Calu3 (cell line): ENCODE measurements at places on chromosomes 4 and X. TPM values are rescaled to one million over a fixed set of nuclear protein-coding genes. Genes with fewer than 3 reads are reported as not detected.

GRCh38 chr4:15215109-15215508, 212.7 kb upstream of the C1QTNF7 start:
- H3K27me3 ChIP-seq: no peaks in the 10 kb centered on the region
- H3K4me1 ChIP-seq: no peaks in the 10 kb centered on the region
- no peak overlapping the region for H3K27ac ChIP-seq
- no peak for DNase-seq

GRCh38 chrX:72299891-72300630, 5.7 kb downstream of the CITED1 start:
- DNase-seq: no peak
- H3K27me3 ChIP-seq: peaks cover 84% of the 10 kb centered on the region
- no peak overlapping the region for H3K27ac ChIP-seq
- H3K4me3 ChIP-seq: no peak overlapping the region

GRCh38 chr4:48836658-48837057, 5.8 kb downstream of the OCIAD1 start:
- DNase-seq: no peak
- H3K4me3 ChIP-seq: no peak overlapping the region
- no peaks in the 10 kb centered on the region for H3K27me3 ChIP-seq
- H3K27ac ChIP-seq: no peak overlapping the region

GRCh38 chrX:37755025-37755424, 24.8 kb upstream of the CYBB start:
- H3K4me1 ChIP-seq: no peaks in the 10 kb centered on the region
- H3K4me3 ChIP-seq: no peak overlapping the region
- no peaks in the 10 kb centered on the region for H3K36me3 ChIP-seq
- H3K27me3 ChIP-seq: no peaks in the 10 kb centered on the region

DNA sequence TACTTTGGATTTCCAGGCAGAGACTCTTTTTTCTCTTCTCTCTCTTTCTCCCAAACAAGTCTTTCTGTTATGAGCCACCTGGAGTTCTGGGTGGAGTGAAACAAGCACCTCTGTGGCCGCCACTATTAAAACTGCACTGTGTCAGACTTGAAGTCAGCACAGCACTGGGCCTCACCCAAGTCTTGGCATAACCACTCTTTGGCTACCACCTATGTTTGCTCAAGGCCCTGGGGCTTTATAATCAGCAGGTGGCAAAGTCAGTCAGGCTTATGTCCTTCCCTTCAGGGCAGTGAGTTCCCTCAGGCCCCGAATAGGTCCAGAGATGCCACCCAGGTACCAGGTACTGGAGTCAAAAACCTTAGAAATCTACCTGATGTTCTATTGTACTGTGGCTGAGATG, 52.4 kb downstream of the ITIH6 start:
- no peaks in the 10 kb centered on the region for H3K4me1 ChIP-seq
- H3K4me3 ChIP-seq: no peak overlapping the region
- H3K27ac ChIP-seq: no peak overlapping the region
- H3K36me3 ChIP-seq: no peaks in the 10 kb centered on the region
- no peak for DNase-seq

The ARHGAP6 gene
- not detected in 2 replicates for total RNA-seq

The DCAF8L2 gene
- total RNA-seq: not detected in 2 replicates

GRCh38 chr4:6692379-6692778, 1.3 kb upstream of the S100P start:
- DNase-seq: no peak
- H3K4me1 ChIP-seq: peaks cover 46% of the 10 kb centered on the region
- peaks cover 70% of the 10 kb centered on the region for H3K36me3 ChIP-seq

GRCh38 chr4:41661442-41662076, 87.0 kb downstream of the PHOX2B start:
- DNase-seq: peak; percentile 56
- H3K27ac ChIP-seq: no peak overlapping the region
- H3K4me3 ChIP-seq: no peak overlapping the region
- peaks cover 7% of the 10 kb centered on the region for H3K36me3 ChIP-seq
- H3K4me1 ChIP-seq: peaks cover 11% of the 10 kb centered on the region

DNA sequence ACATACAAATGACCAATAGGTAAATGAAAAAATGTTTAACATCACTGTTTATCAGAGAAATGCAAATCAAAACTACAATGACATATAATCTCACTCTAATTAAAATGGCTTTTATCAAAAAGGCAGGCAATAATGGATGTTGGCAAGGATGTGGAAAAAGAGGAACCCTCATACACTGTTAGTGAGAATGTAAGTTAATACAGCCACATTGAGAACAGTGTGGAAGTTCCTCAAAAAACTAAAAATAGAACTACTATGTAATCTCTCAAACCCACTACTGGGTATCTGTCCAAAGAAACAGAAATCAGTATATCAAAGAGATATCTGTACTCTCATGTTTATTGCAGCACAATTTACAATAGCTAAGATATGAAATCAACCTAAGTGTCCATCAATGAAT, 165.9 kb upstream of the HHIP start:
- no peak overlapping the region for H3K4me3 ChIP-seq
- H3K36me3 ChIP-seq: no peaks in the 10 kb centered on the region
- DNase-seq: no peak
- H3K27me3 ChIP-seq: no peaks in the 10 kb centered on the region
- H3K4me1 ChIP-seq: no peaks in the 10 kb centered on the region

The KLHL4 gene
- total RNA-seq: not detected in 2 replicates

DNA sequence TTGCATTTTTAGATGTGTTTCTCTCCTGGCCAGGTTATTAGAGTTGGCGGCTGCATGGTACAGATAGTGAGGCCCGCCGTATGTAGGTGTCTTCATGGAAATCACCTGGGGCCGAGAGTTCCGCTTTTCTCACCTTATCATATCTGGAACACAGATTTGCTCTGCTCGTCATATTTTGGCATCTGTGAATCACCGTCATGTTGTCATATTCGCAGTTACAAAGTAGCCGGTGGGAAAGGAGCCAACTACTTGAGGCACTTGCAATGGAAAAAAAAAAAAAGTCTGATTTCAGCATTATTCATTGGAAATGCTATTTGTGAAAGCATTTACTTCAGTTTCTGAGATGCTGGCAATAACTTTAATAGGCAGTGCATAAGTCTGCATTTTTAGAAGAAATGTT, 1715.2 kb upstream of the TENM3 start:
- H3K36me3 ChIP-seq: no peaks in the 10 kb centered on the region
- H3K27ac ChIP-seq: no peak overlapping the region

GRCh38 chrX:65451663-65452062, 82.9 kb downstream of the LAS1L start:
- peak; percentile 25 for DNase-seq
- no peaks in the 10 kb centered on the region for H3K27me3 ChIP-seq
- H3K4me1 ChIP-seq: no peaks in the 10 kb centered on the region
- H3K4me3 ChIP-seq: no peak overlapping the region

DNA sequence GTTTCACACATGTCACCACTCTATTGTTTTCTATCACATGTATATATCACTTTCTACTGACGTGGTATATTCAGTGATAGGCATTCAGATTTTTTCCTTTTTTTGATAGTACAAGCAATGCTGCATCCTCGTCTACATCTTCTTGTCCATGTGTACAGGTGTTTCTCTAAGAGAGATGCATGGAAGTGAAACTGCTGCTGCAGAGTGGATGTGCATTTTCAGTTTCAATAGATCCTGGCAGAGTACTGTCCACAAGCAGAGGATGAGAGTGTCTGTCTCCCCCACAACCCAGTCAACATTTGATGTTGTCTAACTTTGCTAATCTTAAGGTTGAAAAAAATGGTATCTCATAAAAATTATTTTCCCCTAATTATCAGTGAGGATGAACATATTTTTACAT, 194.0 kb upstream of the CASK start:
- no peak overlapping the region for H3K4me3 ChIP-seq
- no peaks in the 10 kb centered on the region for H3K27me3 ChIP-seq
- H3K27ac ChIP-seq: no peak overlapping the region
- H3K4me1 ChIP-seq: peaks cover 9% of the 10 kb centered on the region

DNA sequence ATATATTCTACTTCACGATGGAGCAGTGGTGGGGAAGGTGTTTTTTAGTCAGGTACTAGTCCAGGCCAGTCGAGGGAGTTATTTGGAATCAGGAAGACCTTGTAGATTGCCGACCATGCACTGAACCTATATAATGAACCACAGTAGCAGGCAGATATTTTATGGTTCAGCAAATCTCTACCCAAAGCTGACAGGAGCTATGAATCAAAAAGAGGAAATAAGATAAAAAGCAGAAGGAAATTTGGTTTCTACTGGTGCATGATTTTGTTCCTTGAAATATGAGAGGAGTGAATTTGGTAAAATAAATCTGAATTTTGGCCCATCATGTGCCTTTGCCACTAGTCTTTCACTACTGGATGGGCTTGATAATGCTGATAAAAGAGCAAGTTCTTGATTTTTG, 924.3 kb upstream of the DIAPH2 start:
- no peaks in the 10 kb centered on the region for H3K27me3 ChIP-seq
- no peaks in the 10 kb centered on the region for H3K4me1 ChIP-seq
- no peaks in the 10 kb centered on the region for H3K36me3 ChIP-seq
- no peak for DNase-seq
- no peak overlapping the region for H3K4me3 ChIP-seq

DNA sequence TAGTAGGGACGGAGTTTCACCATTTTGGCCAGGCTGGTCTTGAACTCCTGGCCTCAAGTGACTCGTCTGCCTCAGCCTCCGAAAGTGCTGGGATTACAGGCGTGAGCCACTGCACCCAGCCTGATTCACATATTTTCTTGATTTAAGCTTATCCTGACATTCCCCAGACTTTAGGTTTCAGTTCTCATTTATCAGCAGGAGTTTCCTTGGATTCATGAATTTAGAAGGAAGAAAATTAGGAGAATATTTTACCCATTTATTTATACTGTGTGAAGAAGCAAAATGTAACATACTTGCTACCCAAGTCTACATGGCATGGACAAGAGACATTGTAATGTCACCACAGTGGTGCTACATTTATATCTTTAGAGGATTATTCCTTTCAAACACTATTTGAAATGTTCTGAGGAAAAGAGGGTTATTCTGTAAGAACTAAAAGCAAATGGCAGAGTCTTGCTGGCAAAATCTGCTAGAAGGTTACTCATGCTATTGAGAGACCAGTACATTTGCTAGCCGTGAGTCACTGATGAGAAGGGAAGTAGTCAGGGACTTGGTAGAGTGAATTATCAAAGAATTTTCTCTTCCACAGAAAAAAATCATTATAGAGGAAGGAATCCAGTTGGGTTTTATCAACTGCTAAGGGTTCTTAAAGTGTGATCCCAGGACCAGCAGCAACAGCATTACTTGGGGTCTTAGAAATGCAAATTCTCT, 26.1 kb upstream of the CFAP299 start:
- no peaks in the 10 kb centered on the region for H3K27me3 ChIP-seq
- H3K36me3 ChIP-seq: no peaks in the 10 kb centered on the region
- DNase-seq: no peak
- H3K4me1 ChIP-seq: peaks cover 14% of the 10 kb centered on the region

DNA sequence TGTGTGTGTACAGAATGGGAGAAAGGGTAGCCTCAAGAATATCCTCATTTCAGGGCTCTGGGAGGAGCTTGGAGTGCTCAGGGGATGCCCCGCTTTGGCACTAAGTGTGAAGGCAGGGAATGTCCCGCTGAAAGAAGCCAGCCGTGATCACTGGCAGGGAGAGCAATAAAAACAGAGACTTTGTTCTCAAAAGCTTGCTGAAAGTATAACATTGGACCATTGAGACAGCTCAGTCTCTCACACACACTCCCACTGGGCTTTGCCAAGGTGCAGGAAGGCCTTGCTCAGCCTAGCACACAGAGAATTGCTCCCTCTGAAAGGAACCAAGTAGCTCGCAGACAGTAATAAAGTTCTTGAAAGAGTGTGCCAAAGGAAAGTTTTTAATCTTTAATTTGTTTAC, 143.8 kb upstream of the SLITRK2 start:
- DNase-seq: no peak
- H3K4me1 ChIP-seq: no peaks in the 10 kb centered on the region
- no peaks in the 10 kb centered on the region for H3K27me3 ChIP-seq

The SMIM31 gene
- total RNA-seq: 1.9 and 4.2 TPM in 2 replicates
